ENCODE measurements at places on chromosomes 7 and 10.
A peak's percentile ranks its signal among the peaks of the same experiment; 100 is the strongest.

- DNase-seq = peak; percentile 54
Observed at GRCh38 chr7:103613655-103614642, 167.9 kb upstream of the SLC26A5 start.

DNA sequence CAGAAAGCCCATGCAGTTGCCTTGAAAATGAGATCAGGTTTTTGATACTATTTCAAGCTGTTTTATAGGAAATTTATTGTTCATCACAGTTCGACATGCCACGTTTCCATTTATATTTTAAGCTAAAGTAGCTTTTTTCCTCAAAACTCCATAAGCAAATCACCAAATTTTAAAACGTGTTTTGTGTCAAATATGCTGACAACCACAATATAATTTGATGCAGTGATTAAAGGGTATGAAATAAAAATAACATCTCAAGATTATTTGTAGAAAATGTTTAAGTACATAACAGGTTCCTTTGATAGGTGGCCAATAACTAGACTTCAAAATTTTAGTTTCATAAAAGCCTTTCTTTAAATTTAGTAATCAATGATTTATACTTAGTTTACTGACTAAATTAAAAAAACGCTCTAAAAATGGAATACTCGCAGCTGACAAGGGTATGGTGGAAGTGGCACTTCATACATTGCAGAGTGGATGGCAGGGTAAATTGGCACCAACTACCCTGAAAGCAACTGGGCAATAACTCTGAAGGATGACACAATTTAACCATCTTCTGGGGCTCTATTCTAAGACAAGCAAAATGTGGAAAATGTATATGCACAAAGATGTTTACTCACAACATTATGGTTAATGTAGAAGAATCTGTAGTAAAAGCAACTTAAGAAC is 481.6 kb downstream of the TNS3 start:
- no peak for DNase-seq

DNA sequence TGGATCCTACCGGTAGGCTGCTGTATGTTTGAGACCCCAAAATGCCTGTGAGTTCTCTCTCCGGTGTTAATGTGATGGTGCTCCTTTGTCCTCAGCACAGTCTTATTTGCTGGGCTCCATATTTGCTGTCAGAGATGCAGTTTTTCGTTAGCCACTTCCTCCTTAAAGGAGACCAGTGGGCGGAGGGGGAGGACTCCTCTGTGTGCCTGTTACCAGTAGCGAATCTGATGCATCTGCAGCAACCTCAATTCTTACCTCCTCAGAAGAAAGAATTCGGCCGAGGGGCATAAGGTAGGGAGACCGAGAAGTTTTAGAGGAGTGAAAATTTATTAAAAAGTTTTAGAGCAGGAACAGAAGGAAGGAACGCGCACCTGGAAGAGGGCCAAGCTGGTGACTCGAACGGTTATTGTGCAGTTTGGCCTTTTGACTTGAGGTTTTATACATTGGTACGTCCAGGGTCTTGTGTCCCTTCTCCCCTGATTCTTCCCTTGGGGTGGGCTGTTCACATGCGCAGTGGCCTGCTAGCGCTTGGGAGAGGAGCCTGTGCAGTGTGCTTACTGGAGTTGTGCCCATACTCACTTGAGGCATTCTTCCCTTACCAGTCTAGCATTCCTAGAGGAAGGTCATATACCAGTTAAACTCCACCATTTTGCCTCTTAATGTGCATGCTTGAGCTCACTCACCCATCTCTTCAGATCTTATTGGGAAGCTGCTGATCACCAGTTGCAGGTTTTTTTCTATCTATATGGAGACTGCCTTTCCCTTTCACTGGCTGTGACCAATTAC is 49.5 kb downstream of the GNAI1 start:
- no peak for DNase-seq

- peak; percentile 60 for DNase-seq
Observed at GRCh38 chr7:35035511-35035961, 1.7 kb downstream of the DPY19L1 start.

DNA sequence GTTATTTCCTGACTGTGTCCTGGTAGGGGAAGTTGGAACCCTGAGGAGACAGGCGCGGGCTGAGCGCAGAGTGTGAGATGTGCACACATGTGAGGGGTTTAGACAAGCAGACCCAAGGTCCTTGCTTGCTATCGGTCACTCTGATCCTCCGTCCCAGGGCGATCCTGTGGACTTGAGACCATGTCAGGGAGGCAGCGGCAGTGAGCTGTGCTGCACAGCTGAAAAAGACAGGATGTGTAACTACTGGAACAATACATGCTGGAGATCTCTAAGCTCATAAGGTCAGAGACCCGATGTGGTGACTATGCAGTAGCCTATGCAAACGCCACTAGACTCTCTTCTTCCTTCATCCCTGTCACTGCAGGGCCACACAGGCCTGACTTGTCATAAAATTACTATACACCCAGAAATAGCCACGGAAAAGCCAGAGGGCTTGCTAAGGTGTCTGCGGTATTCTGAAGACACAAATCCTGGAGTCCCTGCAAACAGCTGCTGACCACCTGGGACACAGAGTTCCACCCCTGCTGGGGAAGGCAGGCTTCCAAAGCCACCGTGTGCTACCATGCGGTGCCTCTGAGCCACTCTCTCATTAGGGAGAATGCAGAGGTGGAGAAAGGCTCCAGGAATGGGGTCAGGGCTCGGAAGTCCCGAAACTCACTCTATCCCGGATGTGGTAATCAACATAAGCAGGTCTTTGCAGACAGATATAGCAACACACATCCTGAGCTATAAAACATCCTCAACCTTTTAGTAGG is 91.1 kb upstream of the DDC start:
- DNase-seq = no peak

- peak; percentile 93 for DNase-seq
Observed at GRCh38 chr7:1536743-1537534, 6.4 kb downstream of the MAFK start.

DNA sequence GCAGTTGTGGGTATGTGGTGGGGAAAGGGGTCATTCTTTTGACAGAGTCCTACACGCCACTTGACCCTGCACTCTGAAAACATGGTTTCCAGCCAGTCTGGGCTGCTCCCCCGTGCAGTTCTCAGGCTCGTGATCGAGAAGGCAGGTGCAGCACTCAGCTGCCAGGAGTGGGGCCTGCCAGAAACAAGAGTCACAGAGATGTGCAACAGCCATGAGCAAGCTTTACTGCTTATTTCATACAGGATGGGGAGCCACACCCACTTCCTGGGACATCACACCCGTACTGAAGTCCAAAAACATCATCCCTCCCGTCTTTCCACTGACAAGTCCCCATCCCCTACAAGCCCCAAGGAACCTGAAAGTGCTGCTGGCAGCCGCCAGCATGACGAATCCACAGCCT is 9.3 kb downstream of the ATG9B start:
- no peak for DNase-seq

- no peak for DNase-seq
Observed at GRCh38 chr7:100266576-100267354, 40.7 kb upstream of the SPDYE3 start.

DNA sequence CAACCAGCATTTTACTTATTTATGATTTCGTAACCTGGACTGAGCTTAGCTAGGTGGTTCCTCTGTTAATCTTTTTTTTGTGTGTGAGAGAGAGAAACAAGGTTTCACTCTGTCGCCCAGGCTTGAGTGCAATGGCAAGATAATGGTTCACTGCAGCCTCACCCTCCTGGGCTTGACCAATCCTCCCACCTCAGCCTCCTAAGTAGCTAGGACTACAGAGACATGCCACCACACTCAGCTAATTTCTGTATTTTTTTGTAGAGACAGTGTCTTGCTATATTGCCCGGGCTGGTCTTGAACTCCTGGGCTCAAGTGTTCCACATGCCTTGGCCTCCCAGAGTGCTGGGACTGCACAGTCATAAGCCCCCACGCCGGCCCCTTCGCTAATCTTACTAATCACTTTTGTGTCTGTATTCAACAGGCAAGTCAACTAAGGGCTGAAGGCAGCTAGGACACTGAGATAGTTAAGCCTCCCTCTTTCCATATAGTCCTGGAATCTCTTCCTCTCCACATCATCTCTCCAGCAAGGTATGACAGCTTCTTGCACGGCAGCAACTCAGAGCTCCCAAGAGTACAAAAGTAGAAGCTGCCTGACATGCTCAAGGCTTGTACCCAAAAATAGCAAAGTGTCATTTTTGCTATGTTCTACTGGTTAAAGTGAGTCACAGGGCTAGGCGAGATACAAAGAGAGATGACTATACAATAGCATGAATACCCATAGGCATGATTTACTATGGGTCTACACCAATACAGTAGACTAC is 11.3 kb downstream of the KMT2C start:
- DNase-seq = no peak

DNA sequence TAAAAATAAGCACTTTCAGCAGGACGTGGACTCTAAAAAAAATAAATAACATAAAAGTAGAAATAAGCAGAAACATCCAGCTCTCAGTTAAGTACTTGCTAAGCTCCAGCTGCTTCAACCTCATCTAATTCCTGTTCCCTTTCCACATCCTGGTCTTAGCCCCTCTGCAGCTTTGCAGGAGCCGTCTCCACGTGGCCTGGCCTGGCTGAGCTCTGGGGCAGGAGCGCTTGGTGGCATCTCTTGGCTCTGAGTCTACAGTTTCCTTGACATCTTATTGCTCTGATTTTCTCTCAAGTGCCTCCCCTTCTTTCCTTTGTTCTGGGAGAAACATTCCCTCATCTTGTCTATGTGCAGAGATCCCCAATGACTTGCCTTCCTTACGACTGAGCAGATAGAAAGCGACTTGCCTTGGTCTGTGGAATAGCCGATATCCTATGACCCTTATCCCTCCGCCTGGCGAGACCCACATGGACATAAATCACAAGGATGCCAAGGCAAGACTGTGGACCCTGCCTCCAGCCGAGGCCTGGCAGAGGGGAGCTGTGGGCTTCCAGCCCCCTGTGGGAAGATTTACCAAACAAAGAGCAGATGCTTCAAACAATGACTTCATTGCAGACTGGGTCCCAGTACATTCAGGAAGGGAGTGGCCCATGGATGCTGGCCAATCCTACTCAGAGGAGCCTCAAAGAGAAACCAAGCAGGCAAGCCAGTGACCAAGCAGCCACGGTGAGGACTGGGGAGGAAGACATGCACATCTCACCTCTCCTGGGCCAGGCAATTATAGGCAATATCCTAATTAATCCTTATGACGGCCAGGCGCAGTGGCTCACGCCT is 61.9 kb downstream of the SPOCK2 start:
- no peak for DNase-seq

DNA sequence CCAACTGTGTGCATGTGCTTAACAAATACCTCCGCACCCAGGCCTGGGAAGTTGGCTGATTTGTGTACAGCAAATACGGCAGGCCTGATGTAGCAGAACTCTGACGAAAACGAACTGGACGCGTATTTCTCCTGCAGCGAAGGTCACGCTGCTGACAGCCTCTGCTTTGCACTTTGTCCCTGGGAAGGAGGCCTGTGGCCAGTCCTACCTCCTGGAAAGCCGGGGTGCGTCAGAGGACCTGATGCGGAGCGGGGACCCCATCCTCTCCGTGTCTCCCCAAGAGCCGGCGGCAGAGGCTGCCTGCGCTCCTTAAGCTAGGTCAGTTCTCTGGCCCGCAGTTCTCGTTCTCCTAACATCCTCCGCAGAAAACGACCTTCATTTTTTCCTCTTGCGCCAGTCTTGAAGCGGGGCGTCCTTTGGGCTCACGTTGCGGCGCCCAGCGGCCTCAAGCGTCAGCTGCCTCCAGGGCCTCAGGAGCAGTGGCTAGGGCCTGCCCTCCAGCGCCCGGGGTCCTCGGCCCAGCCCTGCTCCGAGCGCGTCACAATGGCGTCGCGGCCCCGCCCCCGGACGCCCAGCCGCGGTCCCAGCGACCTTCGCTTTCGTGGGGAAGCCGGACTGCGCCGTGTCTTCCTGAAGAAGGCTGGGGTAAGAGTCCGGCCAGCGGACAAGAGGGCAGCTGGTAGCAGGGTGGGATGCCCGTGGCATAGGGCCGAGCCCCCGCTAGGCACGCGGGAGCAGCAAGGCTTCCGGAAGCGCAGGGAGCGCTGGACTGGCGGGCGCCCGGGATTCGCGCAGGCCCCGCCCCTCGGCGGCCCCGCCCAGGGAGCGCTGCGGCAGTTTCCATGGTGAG is at the start of gene ZNF487:
Gene ZNF487 (plus strand): TSS at position 821 of the 850 bp plus-strand sequence. CDS start 38,703 bp downstream, outside the sequence.
- DNase-seq = peak; percentile 90

DNA sequence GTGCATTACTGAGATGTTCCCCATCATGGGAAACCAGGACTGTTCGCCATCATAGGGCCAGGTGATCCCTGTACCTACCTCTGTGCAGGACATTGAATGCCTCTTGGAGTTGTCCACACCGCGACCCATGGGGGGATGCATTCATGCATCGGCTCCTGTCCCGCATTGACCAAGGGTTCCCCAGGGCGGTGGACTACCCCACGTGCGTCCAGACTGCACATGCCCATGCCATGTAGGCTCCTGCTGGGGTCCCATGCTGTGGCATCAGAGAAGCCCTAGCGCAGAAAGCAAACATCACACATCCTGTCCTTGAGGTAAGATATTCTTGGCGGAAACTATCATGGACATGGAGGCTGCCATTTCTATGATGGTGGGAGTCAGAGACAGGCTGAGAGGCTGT is 121.6 kb upstream of the UNC5B start:
- no peak for DNase-seq

GRCh38 chr7:82442492-82443035 is 1.0 kb downstream of the CACNA2D1 start:
- peak; percentile 15 for DNase-seq

DNA sequence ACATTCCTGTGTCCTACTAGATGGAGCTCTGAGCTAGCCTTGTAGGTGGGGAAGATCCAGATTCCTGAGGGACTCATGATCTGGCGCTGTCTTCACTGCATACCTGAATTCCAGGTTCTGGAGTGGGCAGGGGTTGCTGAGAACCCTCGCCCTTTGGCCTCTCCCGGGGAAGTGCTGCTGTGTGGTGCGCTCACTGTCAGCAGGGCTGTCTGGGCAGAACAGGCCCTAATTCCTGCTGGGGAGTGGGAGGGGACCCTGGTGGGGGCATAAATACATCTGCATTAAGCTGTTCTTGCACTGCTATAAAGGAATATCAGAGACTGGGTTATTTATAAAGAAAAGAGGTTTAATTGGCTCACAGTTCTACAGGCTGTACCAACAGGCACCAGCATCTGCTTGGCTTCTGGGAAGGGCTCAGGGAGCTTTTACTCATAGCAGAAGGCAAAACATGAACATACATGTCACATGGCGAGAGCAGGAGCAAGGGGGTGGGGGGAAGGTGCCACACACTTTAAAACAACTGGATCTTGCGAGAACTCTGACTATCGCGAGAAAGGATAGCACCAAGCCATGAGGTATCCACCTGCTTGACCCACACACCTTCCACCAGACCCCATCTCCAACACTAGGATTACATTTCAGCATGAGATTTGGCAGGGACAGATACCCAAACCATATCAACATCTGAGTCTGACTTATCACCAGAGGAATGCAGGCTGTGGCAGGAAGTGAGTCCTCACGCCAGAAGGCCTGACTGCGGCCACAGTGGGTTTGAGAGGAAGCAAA is 115.0 kb downstream of the ADCY1 start:
- DNase-seq = no peak

DNA sequence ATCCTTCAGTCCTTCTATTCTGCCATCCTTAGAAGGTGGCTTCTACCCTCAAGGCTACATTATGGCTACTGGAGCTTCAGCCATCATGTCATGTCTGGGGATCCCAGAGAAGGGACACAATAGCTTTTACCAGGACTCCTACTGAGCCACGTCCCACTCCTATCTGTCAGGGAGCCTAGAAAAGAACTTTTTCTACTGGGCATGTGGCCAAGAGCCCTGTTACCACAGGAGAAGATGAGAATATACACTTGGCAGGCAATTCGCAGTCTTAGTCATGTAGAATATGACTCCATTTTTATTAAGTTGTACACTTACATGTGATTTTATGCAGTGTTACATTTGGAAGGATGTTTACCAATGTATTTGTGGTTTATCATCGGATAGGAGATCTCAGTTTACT is 64.6 kb upstream of the KCNMA1 start:
- DNase-seq = no peak

Measured in GM23338 (cell line).